ENCODE measurements at places on chromosomes 3 and 15.

DNA sequence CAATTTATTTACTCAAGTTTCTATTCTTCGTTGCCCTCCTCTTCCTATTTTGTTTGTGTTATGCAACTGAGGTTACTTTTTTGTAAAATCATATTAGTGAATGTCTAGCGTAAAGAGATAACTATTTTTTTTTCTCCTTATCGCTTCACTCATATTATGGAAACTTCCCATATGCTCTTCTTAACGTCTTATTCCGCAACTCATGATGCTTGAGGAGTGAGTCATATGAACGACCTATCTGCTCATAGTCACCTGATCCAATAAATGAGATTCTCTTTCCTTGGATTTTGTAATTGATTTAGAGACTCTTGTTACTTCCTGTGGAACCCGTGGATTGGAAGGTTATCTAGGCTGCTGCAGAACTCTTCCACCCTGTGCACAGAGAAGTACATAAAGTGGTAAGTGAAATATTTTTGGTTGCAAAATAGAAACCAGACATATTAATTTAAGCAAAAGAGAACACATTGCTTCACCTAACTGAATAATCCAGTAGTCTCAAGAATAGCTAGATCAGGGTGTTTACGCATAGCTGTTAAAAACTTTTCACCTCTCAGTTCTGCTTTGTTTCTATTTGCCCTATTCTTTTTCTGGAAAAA lies 719.3 kb upstream of the SGO1 start:
- DNase-seq = no peak

- no peak for DNase-seq
Measured at GRCh38 chr3:104596551-104596950, 770.2 kb upstream of the ALCAM start.

DNA sequence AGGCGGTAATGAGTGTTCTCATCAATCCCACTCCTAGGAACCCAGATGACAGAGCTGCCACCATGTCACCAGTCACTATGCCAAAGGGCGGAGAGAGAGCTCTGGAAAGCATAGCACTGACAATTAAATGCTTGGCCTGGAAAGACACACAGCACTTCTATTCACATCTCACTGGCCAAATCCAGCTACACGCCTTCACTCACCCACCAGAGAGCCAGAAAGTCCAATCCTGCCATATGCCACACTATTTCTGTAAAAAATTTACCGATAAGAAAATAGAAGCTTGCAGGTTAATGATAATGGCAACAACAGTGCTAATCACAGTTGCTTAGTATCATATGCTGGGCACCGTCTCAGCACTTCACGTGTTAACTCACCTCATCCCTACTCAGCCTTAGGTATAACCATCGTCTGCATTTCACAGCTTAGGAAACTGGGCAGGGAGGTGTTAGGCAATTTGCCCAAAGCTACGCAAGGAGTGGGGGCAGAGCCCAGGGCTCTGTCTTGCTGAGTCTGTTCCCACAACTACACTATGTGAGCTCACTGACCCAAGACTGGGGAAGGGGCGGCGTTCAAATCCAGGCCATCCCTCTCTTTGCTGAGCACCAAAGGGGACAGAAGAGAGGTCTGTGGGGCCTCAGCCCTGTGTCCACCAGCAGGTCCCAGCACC lies 16.5 kb downstream of the KLHL25 start:
- DNase-seq = no peak

GRCh38 chr15:91961357-91961756 lies 107.8 kb downstream of the SLCO3A1 start:
- no peak for DNase-seq

GRCh38 chr15:23395832-23396231 lies 41.3 kb downstream of the GOLGA8S start:
- no peak for DNase-seq

DNA sequence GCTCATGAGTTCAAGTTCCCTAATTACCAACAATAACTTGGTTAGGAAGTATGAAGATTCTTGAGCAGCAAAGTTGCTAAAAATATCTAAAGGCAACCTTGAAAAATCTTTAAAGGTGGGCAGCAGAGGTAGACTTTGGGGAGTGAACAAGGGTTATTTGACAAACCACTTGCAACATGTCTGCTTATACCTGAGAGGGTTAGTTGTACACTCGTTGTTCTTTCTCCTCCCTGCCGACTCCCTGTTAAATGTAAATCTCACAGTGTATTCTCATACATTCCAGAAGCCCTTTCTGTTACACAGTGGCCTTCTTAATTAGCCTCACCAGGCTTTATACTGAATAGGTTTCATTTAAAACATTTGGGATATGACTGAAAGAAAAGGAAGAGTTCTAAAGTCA lies 121.7 kb downstream of the ARNT2 start:
- DNase-seq = no peak

Data from esophagus squamous epithelium (tissue), 5 donors.